ENCODE measurements at places on chromosomes 6 and 20. TPM values are rescaled to one million over a fixed set of nuclear protein-coding genes. Genes with fewer than 3 reads are reported as not detected.

DNA sequence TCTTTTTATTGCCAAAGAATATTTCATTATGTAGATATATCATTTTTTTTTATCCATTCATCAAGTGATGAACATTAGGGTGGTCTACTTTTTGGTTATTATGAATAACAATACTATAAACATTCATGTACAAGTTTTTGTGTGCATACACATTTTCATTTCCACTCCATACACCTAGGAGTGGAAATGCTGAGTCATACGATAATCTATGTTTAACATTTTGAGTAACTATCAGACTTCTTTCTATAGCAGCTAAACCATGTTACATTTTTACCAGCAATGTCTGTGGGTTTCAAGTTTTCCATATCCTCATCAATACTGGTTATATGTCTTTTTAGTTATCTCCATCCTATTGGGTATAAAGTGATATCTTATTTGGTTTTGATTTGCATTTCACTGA lies 65.7 kb downstream of the PRSS35 start:
- DNase-seq, result no peak

DNA sequence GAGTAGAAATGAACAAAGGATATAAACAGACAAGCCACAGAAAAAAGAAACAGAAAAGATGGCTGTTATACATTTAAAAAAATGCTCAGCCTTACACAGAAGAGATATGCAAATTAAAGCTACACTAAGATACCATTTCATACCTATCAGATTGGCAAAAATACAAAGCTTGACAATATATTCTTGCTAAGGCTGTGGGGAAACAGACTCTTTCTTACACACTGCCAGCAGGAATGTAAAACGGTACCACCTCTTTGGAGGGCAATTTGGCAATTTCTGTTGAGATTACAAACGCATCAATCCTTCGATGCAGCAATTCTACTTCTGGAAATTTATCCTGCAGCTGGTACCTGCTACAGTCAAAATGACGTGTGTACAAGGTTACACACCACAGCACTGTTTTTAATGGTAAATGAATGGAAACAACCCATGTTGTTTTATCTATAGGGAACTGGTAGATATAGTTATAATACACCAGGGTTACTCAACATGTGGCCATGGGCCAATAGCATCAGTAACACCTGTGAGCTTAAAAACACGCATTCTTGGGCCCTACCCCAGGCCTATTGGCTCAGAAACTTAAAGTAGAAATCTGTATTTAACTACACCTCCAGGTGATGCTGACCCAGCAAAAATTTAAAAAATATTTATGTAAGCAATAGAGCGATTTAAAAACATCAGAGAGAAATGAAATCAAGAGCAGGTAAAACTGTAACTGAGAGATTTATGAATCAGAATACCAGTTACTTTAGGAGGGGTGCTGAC lies 53.3 kb downstream of the TRAM2 start:
- DNase-seq, result no peak

GRCh38 chr6:134238960-134239795 lies 78.7 kb downstream of the SGK1 start:
- DNase-seq, result no peak

DNA sequence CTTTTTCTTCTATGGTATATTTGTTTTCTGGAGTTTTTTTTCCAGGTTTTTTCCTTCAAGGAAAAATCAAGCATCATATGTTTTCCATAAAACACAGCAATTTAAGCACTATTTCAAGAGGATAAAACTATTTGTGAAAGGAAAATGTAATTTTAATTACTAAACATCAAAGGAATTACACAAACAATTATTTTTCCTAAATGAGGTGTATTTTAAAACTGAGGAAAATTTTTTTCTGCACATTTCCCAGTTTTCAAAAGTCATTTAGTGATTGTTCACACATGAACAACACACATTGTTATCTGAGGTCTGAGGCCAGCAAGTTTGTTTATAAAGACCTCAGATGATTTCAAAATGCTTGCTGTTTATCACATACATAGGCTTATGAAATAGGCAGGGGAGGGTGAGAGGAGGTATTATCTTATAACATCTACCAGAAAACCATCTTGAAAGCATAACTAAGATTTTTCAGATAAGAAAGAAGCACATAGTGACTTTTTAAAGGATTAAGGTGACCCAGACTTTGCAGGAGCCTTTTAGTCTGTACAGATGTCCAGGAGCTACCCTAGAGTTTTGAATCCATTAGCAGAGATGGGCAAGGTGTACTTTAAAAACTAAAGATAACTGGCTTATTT lies 381.6 kb downstream of the GJA1 start:
- no peak for DNase-seq

- DNase-seq, result no peak
Observed at GRCh38 chr20:16311756-16312155, 261.5 kb downstream of the KIF16B start.

DNA sequence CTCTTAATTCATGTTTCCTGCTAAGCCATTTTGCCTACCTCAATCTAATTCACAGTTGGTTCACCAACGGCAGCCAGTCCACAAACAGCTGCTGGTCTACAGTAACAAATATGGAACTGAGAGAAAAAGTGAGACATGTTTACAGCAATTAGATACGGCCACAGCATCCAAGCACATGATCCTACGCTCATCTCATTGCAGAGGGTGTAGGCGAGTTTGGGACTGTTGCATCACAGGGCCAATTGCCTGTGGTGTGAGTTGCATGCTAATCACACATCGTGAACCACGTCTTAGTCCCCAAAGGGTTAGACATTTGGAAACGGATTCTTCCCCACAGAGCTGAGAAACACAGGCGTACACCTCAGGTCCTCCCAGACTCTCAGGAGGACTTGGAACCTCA lies 166.9 kb downstream of the EYA2 start:
- no peak for DNase-seq

DNA sequence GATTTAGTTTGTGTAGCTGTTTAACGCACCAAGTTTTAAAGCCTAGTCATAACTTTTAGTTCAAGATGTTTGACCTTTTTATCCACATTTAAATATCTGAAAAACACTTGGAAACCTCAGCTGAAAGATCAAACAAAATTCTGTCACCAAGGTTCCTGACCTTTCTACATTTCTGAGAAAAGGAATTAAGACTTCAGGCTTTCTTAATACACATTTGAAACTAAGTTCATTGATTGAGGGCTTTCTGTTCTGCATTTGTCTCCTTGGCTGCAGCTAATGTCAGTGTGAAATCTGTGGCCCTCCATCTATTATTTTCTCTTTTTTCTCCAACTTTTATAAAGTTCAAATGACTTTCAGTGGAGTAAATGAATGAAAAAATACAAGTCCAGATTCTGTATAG lies 22.7 kb upstream of the FBXL4 start:
- DNase-seq, result no peak

GRCh38 chr6:144083172-144083571 lies 12.2 kb downstream of the SF3B5 start:
- no peak for DNase-seq

DNA sequence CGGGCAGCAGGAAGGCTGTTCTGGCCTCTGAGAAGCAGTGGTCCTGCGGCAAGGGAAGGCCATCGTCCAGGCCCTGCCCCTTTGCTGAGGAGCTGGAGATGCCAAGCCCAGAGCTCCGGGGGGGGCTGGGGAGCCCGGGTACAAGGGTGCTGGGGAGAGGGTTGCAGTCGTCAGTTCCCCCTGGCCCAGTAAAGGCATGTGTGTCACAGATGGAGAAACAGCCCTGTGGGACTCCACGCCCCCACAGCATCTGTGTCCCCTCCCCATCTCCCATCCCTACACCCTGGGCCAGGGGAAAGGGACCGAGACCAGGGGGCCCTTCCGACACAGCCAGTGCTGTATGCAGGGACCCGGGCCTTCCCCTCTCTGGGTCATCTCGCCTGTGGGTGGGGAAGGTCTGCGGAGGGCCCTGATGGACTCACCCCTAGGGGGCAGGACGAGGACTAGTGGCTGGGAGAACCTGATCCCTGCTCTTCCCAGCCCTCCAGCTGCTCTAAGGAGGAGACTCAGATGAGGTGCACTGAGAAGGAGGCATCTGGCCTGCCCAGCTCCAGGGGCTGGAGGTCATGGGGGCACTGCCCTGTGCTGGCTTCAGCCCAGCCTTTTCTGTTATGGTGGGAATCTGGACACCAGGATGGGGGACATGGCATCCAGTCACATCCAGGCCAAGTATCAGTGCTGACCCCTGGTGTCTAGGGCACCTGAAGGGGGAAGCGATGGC lies 609 bp downstream of the MYL9 start:
- DNase-seq, result no peak

DNA sequence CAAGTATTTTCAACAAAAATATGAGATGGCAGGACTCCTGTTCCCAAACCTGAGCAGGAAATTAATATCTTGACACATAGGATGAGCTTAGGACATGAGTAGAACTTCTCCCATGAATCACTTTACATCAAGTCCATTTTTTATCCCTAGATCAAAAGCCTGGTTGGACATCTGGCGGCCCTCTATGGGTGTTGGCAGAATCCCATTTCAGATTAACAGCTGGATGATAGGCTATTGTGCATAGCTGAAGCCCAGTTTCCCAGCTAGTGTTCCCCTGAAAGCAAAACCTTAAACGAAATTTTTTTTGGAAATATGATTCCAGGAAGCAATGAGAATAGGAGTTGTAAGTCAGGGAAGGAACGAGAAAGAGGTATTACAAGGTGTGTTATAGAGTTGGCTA lies 449.4 kb upstream of the CHD6 start:
- no peak for DNase-seq

DNA sequence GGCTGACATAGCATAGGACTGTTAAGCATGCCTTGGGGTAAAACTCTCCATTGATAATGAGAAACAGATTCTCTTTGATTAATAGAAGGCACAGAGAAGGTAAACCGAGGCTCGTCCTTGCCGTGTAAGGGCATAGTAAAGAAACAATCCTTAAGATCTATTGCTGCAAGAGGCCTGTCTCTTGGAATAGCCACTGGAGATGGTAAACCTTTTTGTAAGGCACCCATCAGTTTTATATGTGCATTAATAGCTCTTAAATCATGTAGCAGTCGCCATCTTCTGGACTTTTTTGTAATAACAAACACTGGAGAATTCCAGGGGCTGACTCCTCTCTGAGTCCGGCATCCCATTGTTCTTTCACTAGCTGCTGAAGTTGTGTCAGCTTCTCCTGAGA lies 8.4 kb upstream of the ABHD12 start:
- DNase-seq, result peak; percentile 54

GRCh38 chr6:106677282-106677681 lies 47.9 kb downstream of the QRSL1 start:
- DNase-seq, result no peak

DNA sequence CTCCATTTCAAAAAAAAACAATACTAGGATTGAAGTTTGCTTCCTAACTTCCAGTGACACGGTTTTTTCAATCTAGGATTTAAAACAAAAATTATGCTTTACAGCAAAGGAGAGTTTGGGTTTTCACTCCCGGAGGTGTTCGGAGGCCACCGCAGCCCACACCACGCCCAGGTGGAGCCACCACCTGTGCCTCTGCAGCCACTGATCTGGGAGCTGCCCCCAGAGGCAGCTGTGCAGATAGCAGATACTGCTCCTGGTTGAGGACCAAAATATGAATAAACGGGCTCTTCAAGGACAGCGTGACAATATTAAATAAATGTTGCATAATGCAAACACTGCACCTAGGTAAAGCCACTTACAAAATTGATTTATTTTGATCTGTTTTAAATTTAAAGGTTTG lies 30.2 kb downstream of the DLL1 start:
- no peak for DNase-seq

DNA sequence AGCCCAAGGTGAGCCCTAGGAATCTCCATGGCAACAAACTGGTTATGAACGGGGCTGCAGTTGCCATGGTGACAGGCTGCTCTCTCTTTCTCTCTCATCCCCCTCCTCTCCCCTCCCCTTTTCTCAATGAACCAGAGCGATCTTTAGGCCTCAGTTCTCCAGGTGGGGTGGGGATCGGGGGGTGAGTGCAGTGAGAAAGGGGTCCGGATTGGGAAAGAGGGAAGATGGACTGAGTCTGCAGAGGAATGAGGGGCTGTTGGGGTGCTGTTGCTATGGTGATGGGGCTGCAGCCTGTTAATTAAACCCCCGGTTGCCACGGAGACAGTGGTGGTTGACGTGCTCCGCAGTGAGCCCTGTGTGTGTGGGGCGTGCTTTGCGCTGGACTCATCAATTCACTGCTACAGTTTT lies 3.6 kb upstream of the SLC12A5 start:
- DNase-seq, result no peak

GRCh38 chr6:112253841-112254816 lies at the start of gene LAMA4:
Gene LAMA4, minus strand, starts transcription at chr6:112254567. Its CDS starts 417 bp downstream, at chr6:112254150.
- no peak for DNase-seq

GRCh38 chr6:81063891-81064290 lies 688.6 kb downstream of the TENT5A start:
- no peak for DNase-seq

DNA sequence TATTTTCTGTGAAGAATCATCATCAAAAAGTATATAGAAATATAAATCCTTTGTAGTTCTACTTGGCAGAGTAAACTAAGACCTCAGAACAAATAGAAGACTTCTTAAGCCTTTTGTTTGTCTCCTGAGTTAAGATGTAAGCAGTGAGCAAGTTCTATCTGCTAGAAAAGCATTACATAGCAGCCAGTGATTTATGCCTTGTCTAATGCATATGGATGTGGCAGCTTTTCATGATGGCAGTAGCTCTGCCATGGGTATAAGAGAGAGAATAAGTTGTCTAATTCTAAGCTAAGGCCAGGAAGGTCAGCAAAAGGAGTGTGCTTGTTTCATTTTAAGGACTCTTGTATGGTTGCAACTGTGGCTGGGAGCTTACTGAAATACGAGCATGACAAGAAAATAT lies 920.2 kb downstream of the GRIK2 start:
- DNase-seq, result no peak

DNA sequence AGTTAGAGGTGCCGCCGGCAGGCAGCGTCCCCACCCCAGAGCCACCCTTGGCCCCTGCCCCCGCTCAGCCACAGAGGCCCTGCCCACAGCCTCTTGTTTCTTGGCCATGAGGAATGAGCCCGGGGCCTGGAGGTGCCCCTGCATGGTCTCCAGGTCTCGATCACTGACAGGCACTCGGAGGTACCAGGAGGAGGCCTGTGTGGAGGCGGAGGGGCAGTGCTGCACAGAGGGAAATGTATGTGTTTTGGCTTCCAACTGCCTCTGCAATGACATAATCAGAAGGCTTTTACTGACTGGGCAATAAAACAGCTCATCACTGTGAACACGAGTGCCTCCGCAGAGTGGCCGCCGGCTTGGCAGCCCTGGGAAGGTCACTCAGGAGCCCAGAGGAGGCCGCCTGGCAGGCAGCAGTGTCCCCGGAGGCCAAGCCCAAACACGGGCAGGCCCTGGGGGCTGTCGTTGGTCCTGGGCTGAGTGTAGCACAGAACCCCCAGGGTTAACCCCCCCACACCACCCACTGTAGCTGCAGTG lies 61.1 kb upstream of the GATA5 start:
- no peak for DNase-seq

GRCh38 chr6:14189074-14189473 lies 71.5 kb downstream of the CD83 start:
- DNase-seq, result no peak

- no peak for DNase-seq
Observed at GRCh38 chr20:36113566-36114250, 40.8 kb upstream of the EPB41L1 start.

- no peak for DNase-seq
Observed at GRCh38 chr6:79269877-79270276, 35.4 kb upstream of the HMGN3 start.

GRCh38 chr20:444862-445426 lies 17.4 kb downstream of the TBC1D20 start:
- DNase-seq, result no peak

- DNase-seq, result no peak
Observed at GRCh38 chr20:48170625-48171024, 385.3 kb upstream of the SULF2 start.

Gene MCCD1
- total RNA-seq, result not detected

Gene JAG1
- total RNA-seq, result 104 TPM

Gene GPLD1
- not detected for total RNA-seq

Gene HEY2
- total RNA-seq, result 0.34 TPM

Gene ASIP
- not detected for total RNA-seq

Gene TBXT
- not detected for total RNA-seq

Gene TP53TG5
- not detected for total RNA-seq

Gene ADGRB3
- under 0.01 TPM for total RNA-seq

All from glomerular endothelial cell (primary cell).